DMS79 (cell line): ENCODE measurements at places on chromosomes 3 and 15.

- no peak for DNase-seq
These were observed 44.9 kb downstream of the CHDH start for GRCh38 chr3:53801319-53801718.

DNA sequence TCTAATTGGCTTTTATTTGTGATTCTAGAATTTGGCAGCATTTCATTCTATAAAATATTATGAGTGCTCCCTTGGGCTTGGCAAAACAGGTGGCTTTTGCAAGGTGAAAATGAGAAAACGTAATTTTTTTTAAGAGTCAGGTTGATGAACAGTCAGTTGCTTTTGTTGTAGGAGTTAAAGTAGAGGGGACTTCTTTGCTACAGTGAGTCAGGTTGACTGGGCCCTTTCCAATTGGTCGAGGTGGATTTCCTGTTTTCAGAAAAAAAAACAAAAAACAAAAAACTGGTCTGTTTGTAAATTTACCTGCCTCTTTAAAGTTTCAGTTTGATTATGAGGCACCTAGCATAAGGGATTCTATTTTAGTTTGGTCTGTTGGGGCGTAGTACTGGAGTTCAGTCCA is 1469.4 kb upstream of the GBE1 start:
- DNase-seq: no peak

- no peak for DNase-seq
These were observed 23.1 kb downstream of the TRPM1 start for GRCh38 chr15:31078471-31078870.

DNA sequence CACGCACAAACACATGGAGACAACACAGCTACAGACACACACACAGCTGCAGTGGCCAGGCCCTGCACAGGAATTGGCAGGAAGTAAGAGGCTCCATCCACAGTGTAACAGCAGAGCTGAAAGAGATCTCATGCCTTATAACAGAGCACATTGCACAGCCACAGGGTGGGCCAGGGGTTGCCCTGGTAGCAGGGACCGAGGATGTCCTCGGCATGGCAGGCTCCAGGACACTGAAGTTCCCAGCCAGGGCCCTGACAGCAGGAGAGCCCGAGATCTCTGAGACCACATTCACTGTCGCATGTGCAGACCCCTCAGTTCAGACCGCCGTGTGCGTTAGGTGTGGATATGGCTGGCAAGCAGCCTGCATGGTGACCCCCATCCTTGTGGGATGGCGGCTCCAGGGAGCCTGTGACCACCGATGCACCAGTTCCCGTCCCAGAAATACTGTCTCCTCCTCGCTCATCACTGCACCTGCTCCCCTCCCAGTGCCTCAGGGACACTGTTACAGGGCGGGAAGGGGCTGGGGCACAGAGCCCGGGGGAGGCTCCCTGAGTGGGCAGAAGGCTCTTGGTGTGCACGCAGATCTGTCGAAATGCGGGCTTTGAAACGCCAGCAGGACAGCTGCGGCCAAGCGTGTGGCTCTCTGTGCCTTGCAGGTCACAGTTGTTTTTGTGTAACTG is 1.5 kb upstream of the OCA2 start:
- DNase-seq: no peak

DNA sequence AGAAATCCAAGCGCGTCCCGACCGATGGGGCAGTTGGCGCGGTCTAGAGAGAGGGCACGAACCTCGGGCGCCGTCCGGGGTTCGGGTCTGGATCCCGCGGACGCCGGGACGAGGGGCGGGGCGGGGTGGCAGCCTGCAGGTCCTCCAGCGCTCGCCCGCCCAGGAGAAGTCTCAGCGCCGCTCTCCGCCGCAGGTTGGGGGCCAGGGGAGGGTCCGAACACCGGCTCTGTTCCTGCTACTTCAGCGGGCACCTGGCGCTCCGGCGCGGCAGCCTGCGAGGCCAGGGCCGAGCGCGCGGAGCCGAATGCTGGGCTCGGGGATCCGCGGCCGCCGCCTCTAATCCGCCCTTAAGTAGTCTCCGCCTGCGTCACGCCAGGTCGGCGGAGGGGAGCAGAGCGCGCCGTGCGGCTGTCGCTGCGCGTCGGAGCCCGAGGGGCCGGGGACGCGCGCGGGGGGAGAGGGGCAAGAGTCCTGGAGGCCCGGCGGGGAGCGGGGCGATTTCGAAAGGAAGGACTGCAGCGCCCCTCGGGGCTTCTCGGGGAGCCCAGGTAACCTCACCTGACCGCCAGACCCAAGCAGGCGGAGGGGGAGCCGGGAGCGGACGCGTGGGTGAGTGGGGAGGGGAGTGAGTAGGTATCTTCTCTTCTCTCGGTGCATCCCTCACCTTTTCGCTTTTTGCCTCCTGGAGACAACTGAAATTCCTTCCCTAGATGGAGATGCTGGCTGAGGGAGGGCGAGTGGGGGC is at the start of gene GJD2:
GJD2 (minus strand) TSS at position 325 of the 745 bp plus-strand sequence. CDS start 510 bp downstream, outside the sequence.
- DNase-seq: peak; percentile 4

DNA sequence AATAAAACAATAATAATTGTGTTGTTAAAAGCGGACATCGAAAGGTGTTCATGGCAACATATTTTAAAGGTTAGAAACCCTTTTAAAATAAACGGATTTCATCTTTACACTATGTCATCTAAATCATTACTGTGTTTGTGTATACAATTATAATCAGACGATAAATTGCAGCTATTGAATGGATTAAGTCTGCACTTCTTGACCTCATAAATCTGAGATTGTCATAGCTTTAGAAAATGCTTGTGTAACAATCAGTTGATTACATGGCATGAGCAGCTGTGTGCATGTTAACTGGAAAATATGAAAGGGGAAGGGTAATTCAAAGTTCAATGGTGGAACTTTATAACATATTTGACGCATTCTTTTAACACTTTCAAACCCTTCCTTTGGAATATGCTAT is 152.4 kb upstream of the MDFIC2 start:
- no peak for DNase-seq

DNA sequence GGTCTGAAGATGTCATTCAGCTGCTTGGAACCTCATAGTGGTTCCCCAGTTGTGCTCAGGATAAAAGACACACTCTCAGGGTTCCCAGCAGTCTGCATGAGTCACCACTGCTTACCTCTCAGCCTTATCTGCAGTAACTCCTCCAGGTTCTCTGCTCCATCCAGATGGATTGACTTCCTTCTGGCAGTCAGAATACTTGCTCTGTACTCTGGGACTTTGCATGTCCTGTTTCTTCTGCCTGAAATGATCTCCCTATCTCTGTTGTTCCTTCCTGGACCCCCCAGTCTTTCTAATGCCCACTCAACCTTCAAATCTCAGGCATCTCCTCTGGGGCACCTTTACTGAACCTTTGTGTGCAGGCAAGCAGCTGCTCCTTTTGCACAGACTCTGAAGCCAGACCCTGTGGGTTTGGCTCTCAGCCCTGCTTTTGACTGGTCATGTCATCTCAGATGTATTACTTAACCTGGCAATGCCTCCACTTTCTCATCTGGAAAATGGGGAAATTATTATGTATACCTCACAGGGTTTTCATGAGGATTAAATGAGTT is 38.4 kb downstream of the ITPR1 start:
- no peak for DNase-seq

DNA sequence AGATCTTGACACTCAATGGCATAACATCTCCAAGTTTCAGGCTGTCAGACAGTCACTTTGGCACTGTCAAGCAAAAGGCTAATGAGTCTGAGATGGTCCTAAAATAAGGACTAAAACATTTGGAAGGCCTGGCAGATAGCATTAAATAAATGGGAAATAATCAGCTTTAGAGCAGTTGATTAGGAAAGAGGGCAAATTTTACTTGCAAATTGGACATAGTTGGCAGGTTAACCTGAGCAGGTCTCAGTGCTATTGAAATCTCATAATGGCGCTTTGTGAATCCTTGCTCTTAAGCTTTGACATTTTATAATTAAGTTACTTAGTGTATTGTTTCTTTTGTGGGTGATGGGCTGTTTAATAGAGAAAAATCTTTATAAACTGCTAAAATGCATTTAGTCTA is 1003.1 kb upstream of the GBE1 start:
- DNase-seq: no peak

DNA sequence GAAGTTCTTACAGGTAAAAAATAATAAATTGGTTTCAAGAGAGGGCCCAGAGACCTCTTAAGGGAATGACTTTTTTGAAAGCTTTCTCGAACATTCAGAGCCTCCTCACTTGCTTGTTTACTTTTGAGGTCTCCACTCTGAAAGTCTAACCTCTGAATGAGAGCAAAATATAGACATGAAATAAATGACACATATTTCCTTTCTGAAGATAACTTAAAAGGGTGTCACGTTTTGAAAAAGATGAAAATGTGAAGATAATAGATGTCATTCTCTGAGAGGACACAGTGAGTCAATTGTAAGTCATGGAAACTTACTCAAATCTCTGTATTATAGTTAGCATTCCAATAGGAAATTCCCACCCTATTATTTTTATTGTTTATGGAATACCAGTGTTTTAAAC is 44.6 kb downstream of the HACD2 start:
- DNase-seq: peak; percentile 56

DNA sequence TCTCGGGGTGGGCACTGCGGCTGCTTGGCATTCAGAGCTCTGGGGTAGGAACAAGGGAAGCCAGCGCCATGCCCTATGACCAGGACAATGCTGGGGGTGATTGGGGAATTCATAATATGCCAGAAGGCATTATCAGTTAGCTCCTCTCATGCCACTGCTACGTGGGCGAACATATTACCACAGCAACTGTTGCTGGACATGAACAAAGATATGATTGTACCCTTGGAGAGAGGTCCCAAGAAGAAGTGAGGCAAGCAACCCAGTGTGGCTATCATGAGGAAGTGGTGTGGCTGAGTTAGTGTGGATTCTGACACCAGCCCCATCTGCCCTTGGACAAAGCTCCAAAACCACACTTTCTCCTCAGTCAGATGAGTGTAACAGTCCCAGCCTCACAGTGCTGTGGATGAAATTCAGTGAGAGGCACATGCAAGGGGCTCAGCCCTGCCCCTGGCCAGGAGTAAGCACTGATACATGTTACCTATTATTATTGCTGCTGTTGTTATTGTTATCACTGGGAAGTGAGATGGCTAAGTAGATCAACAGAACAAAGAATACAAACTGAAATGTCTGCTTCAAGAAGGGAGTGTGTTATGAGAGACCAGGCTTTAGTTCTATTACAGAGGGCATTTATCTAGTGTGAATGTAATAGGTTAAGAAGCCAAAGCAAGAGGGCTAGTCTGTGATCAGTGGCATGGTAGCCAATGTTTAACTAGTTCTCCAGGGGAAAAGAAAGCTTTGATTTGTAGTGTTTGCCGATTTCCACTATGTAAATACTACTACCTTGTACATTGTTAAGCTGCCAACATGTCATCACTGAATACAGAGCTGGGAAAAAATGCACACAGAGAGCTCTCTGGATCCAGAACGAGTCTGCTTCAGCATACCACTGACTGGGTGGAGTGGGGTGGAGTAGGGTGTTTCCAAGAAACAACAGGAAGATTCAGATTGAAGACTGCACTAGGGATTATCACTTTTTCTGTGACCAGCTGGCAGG is 222.3 kb upstream of the EIF1B start:
- no peak for DNase-seq

DNA sequence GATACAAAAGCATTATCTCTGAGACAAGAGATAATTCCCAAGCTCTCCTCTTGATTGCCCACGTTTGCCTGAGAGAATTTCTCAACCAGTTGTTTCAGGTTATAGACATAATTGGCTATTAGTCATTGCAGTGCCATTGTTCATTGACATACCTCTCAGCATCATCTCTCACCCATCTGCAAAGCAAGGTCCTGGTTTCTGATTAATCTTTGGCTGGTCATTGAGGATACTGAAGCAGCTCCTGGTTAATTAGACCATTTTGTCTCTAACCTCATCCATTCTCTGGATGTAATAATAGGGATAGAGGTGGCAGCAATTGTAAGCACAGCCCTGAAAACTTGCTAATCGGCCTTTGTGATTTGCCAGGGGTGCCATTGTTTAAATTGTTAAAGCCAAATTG is 104.2 kb downstream of the CNTN6 start:
- DNase-seq: no peak

- no peak for DNase-seq
These were observed 370.0 kb upstream of the FRG2C start for GRCh38 chr3:75294124-75294523.

- no peak for DNase-seq
These were observed 345.5 kb downstream of the CHL1 start for GRCh38 chr3:542021-542420.
